ENCODE measurements at places on chromosomes 11 and 22.

- DNase-seq: peak; percentile 41
- no peak overlapping the region for H3K4me3 ChIP-seq
- H3K27ac ChIP-seq: no peak overlapping the region
- no peaks in the 10 kb centered on the region for H3K27me3 ChIP-seq
- H3K4me1 ChIP-seq: peaks cover 16% of the 10 kb centered on the region
- H3K36me3 ChIP-seq: no peaks in the 10 kb centered on the region
Measured at GRCh38 chr11:46352063-46352841, 5.0 kb downstream of the DGKZ start.

DNA sequence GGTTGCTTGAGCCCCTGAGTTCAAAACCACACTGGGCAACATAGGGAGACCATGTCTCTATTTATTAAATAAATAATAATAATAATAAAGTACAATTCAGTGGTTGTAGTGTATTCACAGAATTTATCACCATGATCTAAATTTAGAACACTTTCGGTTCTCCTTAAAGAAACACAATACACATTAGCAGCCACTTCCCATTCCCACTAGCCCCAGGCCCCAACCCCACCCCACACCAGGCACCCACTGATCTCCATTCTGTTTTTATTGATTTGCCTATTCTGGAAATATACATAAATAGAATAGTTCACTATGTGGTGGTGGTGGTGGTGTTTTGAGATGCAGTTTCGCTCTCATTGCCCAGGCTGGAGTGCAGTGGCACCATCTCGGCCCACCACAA lies 45.7 kb downstream of the BCL2L13 start:
- no peaks in the 10 kb centered on the region for H3K27me3 ChIP-seq
- DNase-seq: no peak
- H3K36me3 ChIP-seq: peaks cover 18% of the 10 kb centered on the region
- no peak overlapping the region for H3K4me3 ChIP-seq
- H3K4me1 ChIP-seq: no peaks in the 10 kb centered on the region

- H3K4me3 ChIP-seq: peak overlapping the region; percentile 3
- DNase-seq: no peak
- H3K27ac ChIP-seq: peak overlapping the region; percentile 58
- H3K27me3 ChIP-seq: no peaks in the 10 kb centered on the region
- no peaks in the 10 kb centered on the region for H3K4me1 ChIP-seq
Measured at GRCh38 chr22:31637447-31637890, 24.5 kb downstream of the PISD start.

- no peaks in the 10 kb centered on the region for H3K27me3 ChIP-seq
- H3K4me1 ChIP-seq: peaks cover 4% of the 10 kb centered on the region
- no peak overlapping the region for H3K4me3 ChIP-seq
Measured at GRCh38 chr22:41690476-41690875, 1.8 kb upstream of the SNU13 start.

GRCh38 chr11:74008373-74009229 lies at the start of gene UCP3:
Gene UCP3, minus strand, starts transcription at chr11:74009085. Its CDS starts 2,043 bp downstream, at chr11:74007042.
- H3K27ac ChIP-seq: no peak within 1 kb of the TSS
- H3K36me3 ChIP-seq: no peaks in the 10 kb centered on the region
- H3K27me3 ChIP-seq: no peaks in the 10 kb centered on the region
- H3K4me3 ChIP-seq: no peak within 1 kb of the TSS

DNA sequence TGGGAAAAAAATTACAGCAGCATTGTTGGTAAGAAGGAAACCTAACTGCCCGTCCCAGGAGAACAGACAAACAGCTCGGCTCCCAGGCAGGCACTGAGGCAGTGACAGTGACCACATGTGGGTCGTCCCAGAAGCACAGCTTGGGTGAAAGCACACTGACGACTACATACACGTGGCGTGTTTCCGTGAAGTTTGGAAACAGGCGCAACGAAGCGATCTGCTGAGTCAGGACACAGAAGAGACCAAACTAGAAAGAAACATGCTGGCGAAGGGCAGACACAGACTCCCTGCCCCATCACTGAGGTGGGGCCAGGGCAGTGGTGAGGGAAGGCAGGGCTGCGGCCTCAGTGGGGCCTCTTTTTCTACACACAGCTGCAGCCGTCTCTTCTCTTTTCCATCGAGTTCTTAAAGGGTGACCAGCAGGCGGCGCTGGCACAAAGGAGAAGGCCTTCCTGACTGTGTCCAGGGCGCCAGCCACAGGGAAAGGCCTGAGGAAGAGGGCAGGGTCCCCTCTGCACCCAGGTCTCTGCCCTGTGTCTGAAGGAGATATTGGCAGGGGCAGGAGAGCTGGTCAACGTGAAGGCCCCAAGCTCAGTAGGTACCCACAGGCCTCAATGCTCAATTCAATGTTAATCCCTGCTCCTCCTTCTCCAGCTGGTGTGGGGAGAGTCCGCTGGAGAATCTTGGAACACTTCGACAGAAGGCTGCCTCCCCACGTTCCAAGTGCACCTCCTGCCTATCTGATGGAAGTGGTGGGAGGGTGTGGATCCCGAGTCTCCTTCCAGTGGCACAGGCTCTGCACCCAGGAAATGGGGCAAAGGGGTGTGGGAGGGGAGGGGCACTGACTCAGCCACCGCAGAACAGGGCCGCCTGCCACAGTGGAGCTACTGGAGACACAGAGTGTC lies 19.9 kb downstream of the CARS1 start:
- no peaks in the 10 kb centered on the region for H3K27me3 ChIP-seq
- peak; percentile 82 for DNase-seq
- peaks cover 2% of the 10 kb centered on the region for H3K36me3 ChIP-seq
- H3K4me3 ChIP-seq: no peak overlapping the region
- no peak overlapping the region for H3K27ac ChIP-seq

GRCh38 chr11:111571829-111572501 lies 30.3 kb upstream of the SIK2 start:
- no peak overlapping the region for H3K27ac ChIP-seq
- H3K4me3 ChIP-seq: no peak overlapping the region
- H3K4me1 ChIP-seq: peaks cover 5% of the 10 kb centered on the region
- no peaks in the 10 kb centered on the region for H3K36me3 ChIP-seq
- H3K27me3 ChIP-seq: no peaks in the 10 kb centered on the region
- no peak for DNase-seq

DNA sequence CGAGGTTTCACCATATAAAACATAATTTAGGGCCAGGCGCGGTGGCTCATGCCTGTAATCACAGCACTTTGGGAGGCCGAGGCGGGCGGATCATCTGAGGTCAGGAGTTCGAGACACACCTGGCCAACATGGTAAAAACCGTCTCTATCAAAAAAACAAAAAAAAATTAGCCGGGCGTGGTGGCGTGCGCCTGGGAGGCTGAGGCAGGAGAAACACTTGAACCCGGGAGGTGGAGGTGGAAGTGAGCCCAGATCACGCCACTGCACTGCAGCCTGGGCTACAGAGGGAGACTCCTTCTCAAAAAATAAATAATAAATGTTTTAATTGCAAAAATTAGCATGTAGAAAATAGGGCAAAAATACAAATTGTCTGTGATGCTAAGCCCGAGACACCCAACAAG lies 993 bp upstream of the SFI1 start:
- no peak for DNase-seq
- H3K4me3 ChIP-seq: peak overlapping the region; percentile 74
- no peaks in the 10 kb centered on the region for H3K36me3 ChIP-seq
- H3K27me3 ChIP-seq: no peaks in the 10 kb centered on the region

- H3K4me1 ChIP-seq: peaks cover 5% of the 10 kb centered on the region
- no peaks in the 10 kb centered on the region for H3K27me3 ChIP-seq
- H3K4me3 ChIP-seq: no peak overlapping the region
- H3K27ac ChIP-seq: peak overlapping the region; percentile 69
Measured at GRCh38 chr11:128735935-128736605, 42.2 kb downstream of the FLI1 start.

- H3K4me1 ChIP-seq: peaks cover 4% of the 10 kb centered on the region
- no peaks in the 10 kb centered on the region for H3K36me3 ChIP-seq
- no peak for DNase-seq
- H3K27ac ChIP-seq: no peak overlapping the region
- no peak overlapping the region for H3K4me3 ChIP-seq
- no peaks in the 10 kb centered on the region for H3K27me3 ChIP-seq
Measured at GRCh38 chr11:73650400-73650799, 4.0 kb downstream of the PLEKHB1 start.

- no peaks in the 10 kb centered on the region for H3K36me3 ChIP-seq
- peak overlapping the region; percentile 70 for H3K27ac ChIP-seq
- peaks cover 46% of the 10 kb centered on the region for H3K4me1 ChIP-seq
- H3K4me3 ChIP-seq: no peak overlapping the region
Measured at GRCh38 chr22:32620992-32621391, 146.4 kb downstream of the FBXO7 start.

- no peak for DNase-seq
- no peak overlapping the region for H3K4me3 ChIP-seq
- H3K36me3 ChIP-seq: no peaks in the 10 kb centered on the region
- H3K27me3 ChIP-seq: no peaks in the 10 kb centered on the region
- H3K27ac ChIP-seq: peak overlapping the region; percentile 63
- peaks cover 23% of the 10 kb centered on the region for H3K4me1 ChIP-seq
Measured at GRCh38 chr11:65390099-65390941, 3.9 kb downstream of the FRMD8 start.

GRCh38 chr11:70399681-70400112 lies 1.4 kb downstream of the CTTN start:
- H3K4me1 ChIP-seq: peaks cover 15% of the 10 kb centered on the region
- DNase-seq: peak; percentile 74
- peak overlapping the region; percentile 78 for H3K27ac ChIP-seq

GRCh38 chr11:113960702-113961330 lies 14.1 kb upstream of the HTR3A start:
- no peak overlapping the region for H3K27ac ChIP-seq
- DNase-seq: no peak
- peaks cover 6% of the 10 kb centered on the region for H3K27me3 ChIP-seq
- H3K36me3 ChIP-seq: no peaks in the 10 kb centered on the region
- H3K4me1 ChIP-seq: no peaks in the 10 kb centered on the region
- H3K4me3 ChIP-seq: no peak overlapping the region

- H3K27ac ChIP-seq: peak overlapping the region; percentile 93
- peak overlapping the region; percentile 76 for H3K4me3 ChIP-seq
- no peaks in the 10 kb centered on the region for H3K27me3 ChIP-seq
- peaks cover 65% of the 10 kb centered on the region for H3K4me1 ChIP-seq
Measured at GRCh38 chr22:37640591-37641560, 1.4 kb downstream of the SH3BP1 start.

DNA sequence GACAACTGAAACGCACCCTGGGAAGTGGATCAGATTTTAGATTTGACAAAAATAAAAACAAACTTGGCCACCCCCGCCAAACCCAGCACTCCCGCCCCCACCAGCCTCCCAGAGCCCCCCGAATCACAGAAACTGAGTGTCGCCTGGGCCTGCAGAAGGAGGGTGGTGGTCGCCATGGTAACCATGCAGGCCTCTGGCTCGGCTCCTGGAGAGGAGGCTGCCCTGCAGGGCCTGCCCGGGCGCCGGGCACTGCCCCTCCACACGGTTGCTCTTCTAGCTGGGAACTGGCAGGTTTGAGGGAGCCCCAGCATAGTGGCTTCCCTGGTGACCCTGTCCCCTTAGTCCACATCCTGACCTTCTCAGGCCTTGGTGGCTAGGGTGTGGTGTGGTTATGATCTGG lies 19.3 kb downstream of the CACNA1I start:
- DNase-seq: no peak
- no peak overlapping the region for H3K4me3 ChIP-seq
- no peak overlapping the region for H3K27ac ChIP-seq
- H3K4me1 ChIP-seq: no peaks in the 10 kb centered on the region

DNA sequence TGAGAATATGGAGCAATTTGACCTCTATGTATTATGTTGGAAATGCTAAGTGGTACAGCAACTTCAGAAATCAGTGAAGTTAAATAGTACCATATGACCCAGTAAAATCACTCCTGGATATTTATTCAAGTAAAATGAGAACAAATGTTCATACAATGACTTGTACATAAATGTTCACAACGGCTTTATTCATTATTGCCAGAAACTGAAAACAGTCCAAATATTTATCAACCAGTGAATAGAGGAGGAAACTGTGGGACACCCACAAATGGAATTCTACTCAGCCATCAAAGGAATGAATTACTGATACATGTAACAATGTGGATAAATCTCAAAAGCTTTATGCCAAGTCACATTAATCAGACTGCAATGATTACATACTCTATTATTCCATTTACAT lies 416.3 kb downstream of the AASDHPPT start:
- no peaks in the 10 kb centered on the region for H3K4me1 ChIP-seq
- DNase-seq: no peak
- H3K4me3 ChIP-seq: no peak overlapping the region
- no peak overlapping the region for H3K27ac ChIP-seq
- no peaks in the 10 kb centered on the region for H3K36me3 ChIP-seq
- H3K27me3 ChIP-seq: no peaks in the 10 kb centered on the region

DNA sequence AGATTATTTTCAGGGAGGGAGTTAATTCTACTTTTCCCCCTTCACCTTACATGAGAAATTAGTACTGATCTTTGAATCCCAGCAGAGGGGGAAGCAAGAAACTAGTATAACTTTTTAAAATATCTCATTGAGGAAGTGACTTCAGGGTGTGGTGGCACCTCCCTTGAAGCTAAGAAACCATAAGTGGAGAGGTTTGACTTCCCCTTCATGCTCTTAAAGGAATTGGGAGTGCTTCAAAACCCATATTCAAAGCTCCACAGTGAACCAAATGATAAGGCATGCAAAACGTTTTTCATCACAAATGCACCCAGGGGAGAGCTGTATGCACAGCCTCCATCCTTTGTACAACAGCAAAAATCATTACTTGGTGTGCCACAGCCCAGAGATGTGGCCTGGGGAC lies 540 bp downstream of the MS4A14 start:
- DNase-seq: no peak
- H3K27ac ChIP-seq: no peak overlapping the region
- H3K36me3 ChIP-seq: no peaks in the 10 kb centered on the region
- H3K4me1 ChIP-seq: no peaks in the 10 kb centered on the region

All from transverse colon (tissue), 4 donors.